Activated CD4-positive, alpha-beta T cell treated with anti-CD3 and anti-CD28 coated beads, Interleukin-2, amount 50 U/mL, for 48 hours (primary cell): ENCODE measurements at places on chromosomes 12 and 14.
A peak's percentile ranks its signal among the peaks of the same experiment; 100 is the strongest.

- DNase-seq, result no peak
Observed at GRCh38 chr14:68011406-68012028, 191.9 kb downstream of the RAD51B start.

DNA sequence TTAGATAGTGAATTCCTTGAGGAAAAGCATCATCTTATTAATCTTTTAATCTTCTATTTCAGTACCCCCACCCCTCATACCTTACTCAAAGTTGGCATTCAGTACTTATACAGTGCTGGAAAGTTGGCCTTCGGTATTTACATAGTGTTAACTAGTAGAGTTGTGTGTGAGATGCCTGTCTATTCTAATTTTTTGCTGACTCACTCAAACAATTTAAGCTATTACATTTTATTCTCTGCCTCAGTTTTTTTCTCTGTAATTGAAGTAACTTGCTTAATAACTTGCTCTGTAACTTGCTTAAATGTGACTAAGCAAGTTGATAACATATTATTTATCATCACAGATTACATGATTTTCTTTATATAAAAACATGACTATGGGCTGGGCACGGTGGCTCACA is 20.3 kb downstream of the DNAL1 start:
- DNase-seq, result no peak

- DNase-seq, result peak; percentile 48
Observed at GRCh38 chr12:94244165-94245133, 96.1 kb downstream of the PLXNC1 start.

GRCh38 chr14:35944847-35945246 is 118.7 kb downstream of the BRMS1L start:
- peak; percentile 10 for DNase-seq

DNA sequence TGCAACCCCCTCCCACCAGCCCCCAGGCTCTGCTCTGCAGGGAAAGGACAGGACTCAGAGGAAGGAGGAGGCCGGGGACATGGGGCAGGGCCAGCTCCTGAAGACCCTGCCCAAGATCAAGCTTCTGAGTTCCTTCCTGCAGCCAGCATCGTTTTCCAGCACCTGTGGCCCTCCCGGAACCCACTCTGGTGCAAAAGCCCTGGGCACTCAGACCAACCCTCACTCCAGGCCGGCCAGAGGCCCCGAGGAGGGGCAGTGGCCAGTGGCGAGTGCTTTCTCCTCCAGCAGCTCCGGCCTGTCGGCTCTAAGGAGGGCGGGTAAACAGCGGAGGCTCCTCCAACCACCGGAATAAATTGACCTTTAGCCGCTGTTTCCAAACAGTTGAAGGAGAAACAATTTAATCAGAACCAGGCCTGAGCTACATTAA is 10.8 kb downstream of the TMEM179 start:
- no peak for DNase-seq

DNA sequence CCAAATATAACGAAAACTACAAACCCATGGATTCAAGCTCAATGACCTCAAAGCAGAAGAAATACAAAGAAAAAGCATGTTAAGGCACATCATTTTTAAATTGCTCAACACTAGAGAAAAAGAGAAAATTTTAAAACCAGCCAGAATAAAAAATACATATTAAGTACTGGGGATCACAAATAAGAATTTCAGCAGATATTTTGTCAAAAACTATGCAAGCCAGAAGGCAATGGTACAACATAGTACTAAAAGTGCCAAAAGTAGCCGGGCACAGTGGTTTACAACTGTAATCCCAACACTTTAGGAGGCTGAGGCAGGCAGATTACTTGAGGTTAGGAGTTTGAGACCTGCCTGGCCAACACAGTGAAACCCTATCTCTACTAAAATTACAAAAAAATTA is 10.2 kb downstream of the SGPP1 start:
- no peak for DNase-seq

- DNase-seq, result no peak
Observed at GRCh38 chr14:34785223-34786006, 71.0 kb upstream of the CFL2 start.

- DNase-seq, result peak; percentile 11
Observed at GRCh38 chr14:34201909-34202637, 251.2 kb upstream of the EGLN3 start.

DNA sequence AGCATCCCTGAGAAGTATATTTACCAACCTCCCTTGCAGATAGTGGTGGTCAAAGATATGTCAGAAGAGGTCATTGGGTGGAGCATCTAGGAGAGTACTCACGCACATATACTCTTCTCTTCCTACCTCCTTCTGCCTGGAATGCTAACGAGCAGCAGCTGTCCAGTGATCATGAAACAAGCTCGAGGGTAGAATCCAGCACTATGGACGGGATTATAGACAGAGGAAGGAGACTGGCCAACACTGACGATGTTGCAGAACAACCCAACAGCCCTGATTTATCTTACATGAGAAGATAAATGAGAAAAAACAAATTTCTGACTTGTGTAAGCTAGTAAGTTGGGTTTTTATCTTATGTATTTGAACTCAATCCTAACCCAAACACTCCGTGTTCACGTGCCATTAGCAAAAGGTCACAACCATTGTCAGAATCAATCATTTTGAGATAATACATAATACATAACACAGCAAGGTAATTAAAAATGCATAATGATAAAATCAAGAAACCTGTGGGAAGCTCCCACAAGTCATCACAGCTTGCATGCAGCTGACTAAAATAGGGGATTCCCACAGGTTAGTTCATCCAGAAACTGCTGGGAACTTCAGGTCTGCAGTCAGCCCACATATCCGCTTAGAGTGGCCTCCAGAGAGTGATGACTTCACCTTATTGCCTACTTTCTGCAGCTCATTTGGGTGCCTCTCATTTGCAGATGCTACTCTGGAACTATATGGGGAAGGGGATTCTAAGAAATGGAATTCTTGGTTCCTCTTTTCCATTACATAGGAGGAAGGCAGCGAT is 36.3 kb upstream of the STK38L start:
- DNase-seq, result peak; percentile 56
